ENCODE measurements at places on chromosomes 3 and 15. TPM values are rescaled to one million over a fixed set of nuclear protein-coding genes. Genes with fewer than 3 reads are reported as not detected.
A peak's percentile ranks its signal among the peaks of the same experiment; 100 is the strongest.

Gene DRD3
- not detected for polyA plus RNA-seq

Gene CHST13
- polyA plus RNA-seq, result not detected

GRCh38 chr3:117903226-117903625 is 1131.4 kb downstream of the IGSF11 start:
- DNase-seq, result peak; percentile 43

GRCh38 chr3:50347187-50347813 is 1.8 kb upstream of the ZMYND10 start:
- no peak for DNase-seq

DNA sequence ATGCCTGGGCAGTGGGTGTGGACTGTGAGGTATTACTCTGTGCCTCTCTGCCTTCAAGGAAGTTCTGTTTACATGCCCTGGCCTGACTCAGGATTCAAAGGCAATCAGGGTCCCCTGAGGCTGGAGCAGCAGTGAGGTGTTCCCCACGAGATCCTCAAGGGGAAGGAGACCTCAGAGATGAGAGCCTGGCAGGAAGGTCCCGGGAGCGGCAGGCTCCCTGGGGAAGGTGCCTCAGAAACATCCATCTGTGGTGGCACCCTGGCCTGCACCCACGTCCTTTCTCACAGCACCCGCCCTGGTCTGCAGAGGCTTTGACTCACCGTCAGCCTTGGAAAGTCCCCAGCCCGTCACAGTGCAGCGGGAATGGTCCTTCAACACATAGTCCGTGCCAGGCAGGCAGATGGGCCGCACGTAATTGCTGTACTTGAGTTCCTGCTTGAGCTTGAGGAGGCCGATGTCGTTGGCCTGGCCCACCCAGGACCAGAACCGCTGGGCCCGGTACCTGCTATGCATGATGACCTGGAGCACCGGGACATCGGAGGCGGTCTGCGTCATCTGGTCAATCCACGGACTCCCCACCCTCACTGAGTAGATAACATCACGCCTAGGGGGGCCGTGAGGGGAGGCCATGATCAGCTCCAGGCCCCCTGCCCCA is 3.6 kb downstream of the PRSS50 start:
- no peak for DNase-seq

DNA sequence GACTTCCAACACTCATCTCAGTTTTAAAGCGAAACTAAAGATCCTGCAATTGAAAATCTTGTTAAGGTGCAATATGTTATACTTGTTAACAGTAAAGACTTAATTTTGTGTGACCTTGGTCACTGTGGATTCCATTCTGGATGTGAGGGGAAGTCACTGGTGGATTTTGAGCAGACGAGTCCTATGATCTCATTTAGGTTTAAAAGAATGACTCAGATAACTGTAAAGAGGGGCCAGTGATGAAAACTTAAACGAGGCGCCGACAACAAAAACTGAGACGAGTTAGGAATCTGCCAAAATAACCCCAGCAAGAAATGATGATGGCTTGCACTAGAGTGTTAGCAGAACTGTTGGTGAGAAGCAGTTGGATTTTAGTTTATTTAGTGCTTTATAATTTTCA is 56.5 kb downstream of the LRRC28 start:
- DNase-seq, result no peak
